ENCODE measurements at places on chromosomes 4 and X.

- no peak overlapping the region for H3K4me3 ChIP-seq
- no peaks in the 10 kb centered on the region for H3K27me3 ChIP-seq
- DNase-seq = no peak
- no peaks in the 10 kb centered on the region for H3K4me1 ChIP-seq
Measured at GRCh38 chr4:47065051-47065481, 33.7 kb downstream of the GABRB1 start.

DNA sequence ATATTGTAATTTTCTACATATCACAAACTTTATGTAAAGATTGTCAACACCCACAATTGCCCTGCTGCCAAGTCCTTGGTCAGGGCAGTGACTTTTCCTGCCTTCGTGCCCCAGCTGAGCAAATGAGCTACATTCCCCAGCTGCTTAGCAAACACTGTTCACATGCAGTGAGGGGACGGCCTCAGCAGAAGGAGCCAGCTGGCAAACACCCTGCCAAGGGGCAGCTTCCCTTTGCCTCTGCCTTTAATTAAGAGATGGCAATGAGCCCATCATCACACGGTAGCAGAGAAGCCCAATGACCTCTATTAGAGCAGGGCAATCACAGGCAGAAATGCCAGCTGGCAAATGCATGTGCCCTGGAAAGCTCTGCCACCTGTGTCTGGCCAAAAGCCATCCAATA is 253.4 kb downstream of the EPHA5 start:
- H3K36me3 ChIP-seq = no peaks in the 10 kb centered on the region
- H3K4me1 ChIP-seq = no peaks in the 10 kb centered on the region
- no peak for DNase-seq
- H3K27me3 ChIP-seq = no peaks in the 10 kb centered on the region
- no peak overlapping the region for H3K4me3 ChIP-seq

- no peaks in the 10 kb centered on the region for H3K27me3 ChIP-seq
- no peaks in the 10 kb centered on the region for H3K36me3 ChIP-seq
- no peak for DNase-seq
Measured at GRCh38 chr4:27966664-27967063, 1106.0 kb downstream of the STIM2 start.

DNA sequence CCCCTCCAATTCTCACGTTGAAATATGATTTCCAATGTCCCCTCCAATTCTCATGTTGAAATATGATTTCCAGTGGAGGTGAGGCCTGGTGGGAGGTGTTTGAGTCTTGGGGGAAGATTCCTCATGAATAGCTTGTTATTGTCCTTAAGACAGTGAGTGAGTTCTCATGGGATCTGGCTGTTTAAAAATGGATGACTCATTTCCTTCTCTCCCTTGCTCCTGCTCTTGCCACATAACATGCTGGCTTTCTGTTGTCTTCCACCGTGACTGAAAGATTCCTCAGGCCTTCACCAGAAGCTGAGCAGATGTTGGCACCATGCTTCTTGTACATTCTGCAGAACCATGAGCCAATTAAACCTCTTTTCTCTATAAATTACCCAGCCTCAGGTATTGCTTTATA is 346.8 kb upstream of the TECRL start:
- H3K36me3 ChIP-seq = no peaks in the 10 kb centered on the region
- no peaks in the 10 kb centered on the region for H3K27me3 ChIP-seq
- no peak for DNase-seq
- H3K4me1 ChIP-seq = no peaks in the 10 kb centered on the region
- H3K4me3 ChIP-seq = no peak overlapping the region

DNA sequence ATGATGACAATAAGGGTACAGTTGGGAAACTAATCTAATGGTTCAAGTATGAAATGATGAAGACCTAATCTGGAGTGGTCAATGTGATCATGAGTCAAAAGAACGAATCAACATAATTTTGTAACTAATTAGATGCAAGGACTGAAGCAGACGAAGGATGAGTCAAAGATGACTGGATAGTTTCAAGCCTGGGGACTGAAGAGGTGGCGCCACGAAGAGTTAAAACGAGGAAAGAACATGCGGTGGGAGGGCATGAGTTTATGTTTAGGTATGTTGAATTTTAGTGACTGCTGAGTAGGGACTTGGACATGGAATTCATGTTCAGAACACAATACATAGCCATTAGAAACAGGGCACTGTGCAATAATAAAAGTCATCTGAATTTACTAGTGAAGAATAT is 221.5 kb upstream of the FAM241A start:
- no peaks in the 10 kb centered on the region for H3K4me1 ChIP-seq
- no peaks in the 10 kb centered on the region for H3K36me3 ChIP-seq
- no peak overlapping the region for H3K4me3 ChIP-seq
- H3K27ac ChIP-seq = no peak overlapping the region
- no peak for DNase-seq
